ENCODE measurements at places on chromosomes 12 and 14.

- DNase-seq, result no peak
Measured at GRCh38 chr14:21924479-21924878, 250.9 kb upstream of the OR4E1 start.

DNA sequence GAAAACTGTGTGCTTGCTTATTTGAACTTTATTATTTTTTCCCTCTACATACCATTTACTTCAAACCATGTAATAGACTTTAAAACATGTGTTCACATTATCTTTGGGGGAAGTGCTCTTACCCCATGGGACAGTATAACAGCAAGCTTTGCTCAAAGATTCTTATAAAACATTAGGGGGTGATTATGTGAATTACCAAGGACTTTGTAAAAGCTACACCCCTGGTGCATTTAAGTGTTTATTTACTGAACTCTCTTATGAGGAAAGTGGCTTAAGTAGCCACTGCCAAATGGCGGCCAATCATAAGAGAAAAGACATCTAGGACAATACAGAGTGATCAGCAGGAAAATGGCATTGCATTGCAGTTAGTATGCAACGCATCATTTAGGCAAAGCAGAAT lies 70.3 kb downstream of the CAPZA3 start:
- DNase-seq, result no peak

DNA sequence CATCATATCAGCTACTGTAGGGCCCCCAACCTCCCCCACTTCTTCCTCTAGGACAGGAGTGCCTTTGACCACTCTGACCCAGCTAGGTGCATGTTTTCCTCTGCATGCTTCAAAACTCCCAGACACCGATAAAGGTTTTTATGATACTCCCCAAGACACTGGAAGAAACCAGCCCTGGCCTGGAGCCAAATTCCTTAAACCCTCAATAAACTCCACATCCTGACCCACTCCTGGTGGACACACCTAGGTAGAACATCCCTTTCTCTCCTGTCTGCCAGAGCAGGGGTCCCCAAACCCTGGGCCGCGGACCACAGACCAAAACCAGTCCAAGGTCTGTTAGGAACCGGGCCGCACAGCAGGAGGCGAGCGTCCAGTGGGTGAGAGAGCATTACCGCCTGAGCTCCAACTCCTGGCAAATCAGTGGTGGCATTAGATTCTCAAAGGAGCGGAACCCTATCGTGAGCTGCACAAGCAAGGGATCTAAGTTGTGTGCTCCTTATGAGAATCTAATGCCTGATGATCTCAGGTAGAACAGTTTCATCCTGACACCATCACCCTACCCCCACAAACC lies 49.6 kb downstream of the NT5DC3 start:
- DNase-seq, result no peak

- DNase-seq, result no peak
Measured at GRCh38 chr14:51328772-51329353, 88.8 kb downstream of the TMX1 start.

All from NCI-H1930 (cell line).